ENCODE measurements at places on chromosomes 6 and 20.
A peak's percentile ranks its signal among the peaks of the same experiment; 100 is the strongest.

DNA sequence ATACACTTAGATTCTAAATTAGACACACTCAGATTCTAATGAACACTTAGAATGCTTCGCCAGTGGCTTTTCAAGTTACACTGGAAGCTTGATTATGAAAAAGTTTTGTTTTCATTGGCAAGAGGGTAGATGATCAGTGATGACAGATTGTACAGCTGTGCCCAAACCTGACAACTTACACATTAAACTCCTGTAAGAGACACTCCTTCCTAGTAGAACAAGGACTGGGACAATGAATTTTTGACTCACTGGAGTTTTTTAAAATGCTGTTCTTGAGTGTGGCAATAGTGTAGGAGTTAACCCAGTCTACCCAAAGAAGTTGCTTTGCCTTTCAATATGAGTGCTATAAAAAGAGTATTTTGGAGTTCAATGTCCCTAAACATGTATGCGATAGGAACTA, 140.8 kb downstream of the SLC16A10 start:
- DNase-seq: no peak

GRCh38 chr6:138287144-138287955, 69.1 kb upstream of the PBOV1 start:
- peak; percentile 34 for DNase-seq

DNA sequence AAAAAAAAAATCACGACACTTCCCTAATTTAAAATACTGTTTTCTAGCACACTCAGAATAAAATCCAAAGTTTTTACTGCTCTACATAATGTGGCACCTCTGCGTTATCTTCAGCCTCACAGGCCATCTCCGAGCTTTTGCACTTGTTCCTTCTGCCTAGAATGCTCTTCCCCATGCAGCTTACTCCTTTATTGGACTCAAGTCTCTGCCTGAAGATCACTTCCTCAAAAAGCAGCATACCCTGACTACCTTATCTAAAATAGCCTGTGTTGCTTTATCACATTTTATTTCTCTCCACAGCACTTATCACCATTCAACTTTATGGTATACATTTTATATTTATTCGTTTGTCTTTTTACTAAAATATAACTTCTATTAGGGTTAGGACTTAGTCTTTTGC, 2.3 kb downstream of the ZNF322 start:
- DNase-seq: no peak

- DNase-seq: no peak
These were observed 558.9 kb downstream of the PKHD1 start for GRCh38 chr6:51528556-51528955.

DNA sequence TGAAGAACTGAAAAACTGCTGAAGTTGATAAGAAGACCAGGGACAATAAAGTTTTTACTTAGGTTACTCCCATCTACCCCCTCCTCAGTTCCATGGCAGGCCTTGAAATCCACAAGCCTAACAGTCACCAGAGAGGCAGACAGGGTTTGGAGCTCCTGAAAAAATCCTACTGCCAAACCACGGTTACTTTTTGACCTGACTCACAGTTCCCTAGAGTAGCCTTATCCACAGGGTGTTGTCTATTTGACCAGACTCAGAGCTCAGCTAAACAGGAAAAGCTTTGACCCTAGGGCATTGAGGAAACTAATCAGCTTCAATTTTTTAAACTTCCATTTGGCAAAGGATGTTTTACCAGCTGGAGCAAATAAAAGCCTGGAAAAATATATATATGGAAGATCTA, 257.7 kb upstream of the NT5E start:
- DNase-seq: no peak

GRCh38 chr6:111890988-111891387, 17.7 kb upstream of the FYN start:
- DNase-seq: no peak

- DNase-seq: no peak
These were observed 727.5 kb downstream of the TBC1D32 start for GRCh38 chr6:120606743-120607142.
